ENCODE measurements at places on chromosomes 7 and 10.

- no peak for DNase-seq
These were observed 9.9 kb downstream of the PTPRE start for GRCh38 chr10:127916826-127917225.

DNA sequence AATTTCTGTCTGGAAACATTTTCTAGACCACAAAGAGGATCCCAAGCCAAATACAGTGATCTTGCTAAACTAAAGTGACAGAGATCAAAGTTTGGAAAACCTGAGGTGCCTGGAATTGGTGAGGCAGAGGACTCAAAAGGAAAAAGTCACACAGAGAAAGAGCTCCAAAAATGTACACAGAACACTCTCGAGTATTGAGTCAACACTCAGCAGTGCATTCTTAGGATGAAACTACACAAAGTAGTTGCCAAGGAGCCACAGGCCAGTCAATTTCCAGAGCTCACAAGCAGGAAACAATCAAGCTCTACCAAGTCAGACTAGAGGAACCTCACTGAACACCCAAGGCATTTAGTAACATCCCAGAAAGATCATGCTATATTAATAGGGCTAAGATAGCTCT, 61.3 kb downstream of the MICU1 start:
- DNase-seq: no peak

GRCh38 chr7:133696056-133696455, 431.1 kb upstream of the LRGUK start:
- DNase-seq: no peak

- DNase-seq: no peak
These were observed 38.8 kb upstream of the LYZL1 start for GRCh38 chr10:29250066-29250465.

- DNase-seq: peak; percentile 60
These were observed at the start of gene PAOX for GRCh38 chr10:133379152-133379800. TSS of gene PAOX (plus strand) at chr10:133379262. CDS start at chr10:133379317, 55 bp downstream.

DNA sequence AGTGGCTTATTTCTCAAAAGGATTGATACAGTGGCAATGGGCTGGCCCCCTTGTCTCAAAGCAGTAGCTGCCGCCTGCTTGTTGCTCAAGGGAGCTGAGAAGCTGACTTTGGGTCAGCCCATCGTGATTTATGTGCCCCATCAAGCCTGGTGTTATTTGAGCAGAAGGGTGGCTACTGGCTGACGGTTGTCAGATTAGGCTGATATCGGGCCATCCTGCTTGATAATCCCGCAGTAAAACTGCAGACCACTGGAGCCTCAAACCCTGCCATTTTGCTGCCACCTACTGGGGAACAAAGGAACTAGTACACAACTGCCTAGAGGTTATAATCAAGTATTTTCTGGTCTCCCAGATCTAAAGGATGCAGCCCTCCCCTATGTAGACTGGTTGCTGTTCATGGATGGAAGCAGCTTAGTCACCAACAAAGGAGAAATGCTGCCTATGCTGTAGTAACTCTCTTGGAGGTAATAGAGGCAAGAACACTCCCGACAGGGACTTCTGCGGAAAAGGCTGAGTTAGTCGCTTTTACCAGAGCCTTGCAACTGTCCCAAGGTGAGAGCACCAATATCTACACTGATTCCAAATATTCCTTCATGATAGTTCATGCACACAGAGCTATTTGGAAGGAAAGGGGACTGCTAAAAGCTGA, 65.9 kb upstream of the ZNF92 start:
- peak; percentile 51 for DNase-seq

DNA sequence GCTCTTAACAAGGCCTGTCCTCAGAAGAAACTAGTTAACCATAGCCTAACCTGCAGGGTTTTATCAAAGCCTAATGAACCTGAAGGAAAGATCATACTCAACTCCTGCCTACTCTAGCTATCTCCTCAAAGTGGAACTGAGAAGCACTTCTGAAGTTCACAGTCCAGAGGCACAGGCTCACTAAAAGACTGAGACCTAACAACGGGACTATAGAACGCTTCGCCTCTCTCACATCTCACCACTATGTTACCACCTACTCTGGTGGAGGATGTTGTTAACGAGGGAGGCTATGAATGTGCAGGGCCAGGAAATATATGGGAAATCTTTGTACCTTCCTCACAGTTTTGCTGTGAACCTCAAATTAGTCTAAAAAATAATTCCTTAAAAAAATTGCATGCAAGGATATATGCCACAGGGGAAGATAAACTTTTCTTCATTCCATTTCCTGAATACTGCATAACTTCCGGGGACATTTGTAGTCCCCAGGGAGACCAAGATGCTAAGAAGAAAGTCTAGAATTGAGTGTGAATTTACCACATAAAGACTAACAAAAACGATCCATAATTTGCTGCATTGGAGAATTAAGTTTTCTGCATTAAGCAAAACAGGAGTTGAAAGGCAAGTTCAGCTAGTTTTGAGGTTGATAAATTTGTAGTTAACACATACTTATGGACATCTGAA, 21.6 kb downstream of the LIPJ start:
- no peak for DNase-seq

GRCh38 chr7:123652406-123652805, 3.3 kb upstream of the LMOD2 start:
- DNase-seq: no peak

- DNase-seq: no peak
These were observed 14.9 kb downstream of the RTKN2 start for GRCh38 chr10:62253704-62254103.

GRCh38 chr10:70221030-70221429, 12.2 kb downstream of the PPA1 start:
- DNase-seq: no peak

DNA sequence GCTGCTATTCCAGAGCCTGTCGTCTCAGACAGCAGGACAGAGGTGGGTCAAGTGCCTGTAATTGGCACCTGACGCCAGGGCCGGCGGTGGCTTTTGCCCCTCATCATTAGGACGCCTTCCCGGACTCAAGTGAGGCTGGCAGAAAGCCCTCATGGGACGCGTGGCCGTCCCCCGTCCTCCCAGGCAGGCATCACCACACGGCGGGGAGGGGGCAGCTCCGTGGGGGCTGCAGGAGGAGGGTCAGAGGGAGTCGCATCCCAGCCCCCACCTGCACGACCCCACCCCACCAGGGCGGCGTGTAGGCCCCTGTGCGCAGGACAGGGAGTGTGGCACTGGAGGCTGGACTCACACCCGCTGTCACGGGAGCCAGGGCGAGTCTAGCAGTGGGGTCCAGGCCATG, 16.3 kb downstream of the CFAP46 start:
- DNase-seq: no peak

DNA sequence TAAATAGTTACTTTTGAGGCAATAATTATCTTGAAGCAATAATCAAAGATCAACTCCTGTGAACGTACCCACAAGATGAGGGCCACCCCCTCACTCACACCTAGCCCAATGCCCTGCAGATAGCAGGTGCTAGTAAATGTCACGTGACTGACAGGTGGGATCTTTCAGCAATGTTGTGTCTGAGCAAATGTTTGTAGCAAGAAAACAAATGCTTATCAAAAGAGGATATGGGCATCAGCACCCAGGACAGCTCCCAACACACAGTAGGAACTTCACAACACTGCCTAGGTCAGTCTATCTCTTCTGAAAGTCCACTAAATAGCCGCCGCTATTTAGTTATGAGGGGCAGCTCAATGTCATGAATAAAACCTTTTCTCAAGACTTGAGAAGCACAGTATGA, 120.8 kb upstream of the PDLIM1 start:
- DNase-seq: no peak

DNA sequence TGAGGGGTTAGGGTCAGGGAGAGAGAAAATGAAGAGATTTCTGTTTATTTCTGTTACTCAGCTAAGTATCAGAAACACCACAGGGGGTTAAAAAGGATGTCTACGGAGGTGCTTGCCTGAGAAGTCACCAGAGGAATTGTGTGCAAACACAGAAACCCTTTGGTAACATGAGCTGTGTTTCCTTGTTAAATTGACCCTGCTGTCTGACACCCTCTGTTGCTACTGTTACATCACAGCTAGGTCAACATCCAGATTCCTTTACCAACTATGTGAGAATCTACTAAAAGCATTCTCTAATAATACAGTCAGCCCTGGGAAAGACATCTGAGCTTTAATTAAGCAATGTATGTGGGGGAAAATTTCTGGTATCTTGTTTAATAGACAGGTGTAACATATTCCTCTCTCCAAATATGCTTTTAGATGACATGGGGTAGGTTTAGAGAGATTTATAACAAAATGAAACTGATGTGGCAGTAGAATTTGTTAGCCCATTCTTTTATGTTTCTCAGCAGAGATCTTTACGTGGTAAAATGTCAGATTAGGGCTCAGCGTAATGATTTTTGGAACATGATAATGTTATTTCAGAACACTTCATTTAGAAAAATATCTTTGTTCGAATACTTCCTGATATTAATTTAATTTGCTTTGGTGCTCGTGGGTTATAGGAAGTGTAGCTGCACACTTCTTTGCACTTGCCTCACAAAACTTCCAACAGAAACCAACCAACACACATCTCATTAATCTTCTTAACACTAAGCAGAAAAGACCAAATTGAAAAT, 168.0 kb upstream of the AHR start:
- DNase-seq: no peak
